Activated naive CD4-positive, alpha-beta T cell (primary cell): ENCODE measurements at places on chromosomes 16 and 17.

- no peak for DNase-seq
Observed at GRCh38 chr16:71645450-71645849, 19.5 kb downstream of the MARVELD3 start.

DNA sequence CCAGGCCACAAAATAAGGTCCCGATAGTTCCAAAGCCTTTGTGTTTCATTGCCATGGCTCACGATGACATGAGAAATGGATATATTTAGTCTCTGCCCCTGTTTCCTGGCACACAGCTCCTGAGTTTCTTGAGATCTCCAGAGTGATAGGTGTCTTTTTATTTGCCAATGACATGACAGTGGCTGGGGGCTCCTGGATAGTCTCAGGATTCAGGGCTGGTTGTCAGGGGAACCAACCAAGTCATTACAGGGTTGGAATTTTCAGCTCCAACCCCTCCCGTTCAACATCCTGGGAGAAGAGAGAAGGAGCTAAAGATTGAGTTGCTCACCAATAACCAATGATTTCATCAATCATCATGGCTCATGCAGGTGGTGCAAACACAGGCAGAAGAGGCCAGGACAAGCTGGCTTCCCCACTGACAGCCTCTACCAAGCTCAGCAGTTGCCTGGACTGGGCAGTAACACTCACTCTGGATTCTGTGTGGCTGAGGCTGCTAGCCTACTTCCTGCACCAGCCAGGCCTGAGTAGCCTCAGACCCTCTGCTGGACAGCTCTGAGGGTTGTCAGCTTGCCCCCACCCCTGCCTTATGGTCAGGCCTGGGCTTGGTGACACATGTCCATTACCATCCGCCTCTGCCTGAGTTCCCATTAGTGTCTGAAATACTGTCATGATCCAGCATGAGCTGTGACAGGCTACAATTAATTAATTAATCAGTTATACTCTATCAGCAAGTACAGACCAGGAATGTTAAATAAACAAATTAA, 534.4 kb upstream of the CDH5 start:
- no peak for DNase-seq

GRCh38 chr16:47884116-47884725, 271.6 kb downstream of the ABCC12 start:
- no peak for DNase-seq

DNA sequence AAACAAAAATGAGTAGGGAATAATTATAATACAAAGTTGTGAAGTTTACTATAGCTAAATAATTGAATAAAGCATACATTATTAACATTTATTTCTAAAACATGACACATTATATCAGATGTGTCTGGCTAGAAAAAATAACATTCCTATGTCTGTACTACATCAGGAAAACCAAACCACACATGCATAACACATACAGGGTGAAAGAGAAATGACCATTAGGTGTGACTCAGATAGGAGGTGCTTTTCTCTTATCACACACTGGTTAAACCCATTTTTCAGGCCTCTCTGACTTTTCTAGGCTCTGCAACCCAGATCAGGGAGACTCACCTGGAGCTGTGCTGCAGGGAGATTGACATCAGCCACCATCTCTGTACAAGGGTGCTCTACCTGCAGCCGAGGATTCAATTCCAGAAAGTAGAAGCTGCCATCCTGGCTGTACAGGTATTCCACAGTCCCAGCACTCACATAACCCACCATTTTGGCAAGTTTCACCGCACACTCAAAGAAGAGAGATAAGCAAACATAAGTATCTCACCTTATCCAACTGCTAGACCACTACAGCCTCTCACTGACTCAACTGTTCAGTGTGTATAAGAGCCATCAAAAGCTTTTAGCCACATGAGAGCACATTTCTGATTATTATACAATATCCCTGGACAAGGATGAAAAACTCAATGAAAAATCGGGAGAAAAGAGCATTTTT, 116.6 kb upstream of the C17orf78 start:
- no peak for DNase-seq

- no peak for DNase-seq
Observed at GRCh38 chr17:1110862-1111598, 68.8 kb downstream of the ABR start.

GRCh38 chr17:35889818-35890773, 9.9 kb upstream of the CCL5 start:
- DNase-seq: no peak

DNA sequence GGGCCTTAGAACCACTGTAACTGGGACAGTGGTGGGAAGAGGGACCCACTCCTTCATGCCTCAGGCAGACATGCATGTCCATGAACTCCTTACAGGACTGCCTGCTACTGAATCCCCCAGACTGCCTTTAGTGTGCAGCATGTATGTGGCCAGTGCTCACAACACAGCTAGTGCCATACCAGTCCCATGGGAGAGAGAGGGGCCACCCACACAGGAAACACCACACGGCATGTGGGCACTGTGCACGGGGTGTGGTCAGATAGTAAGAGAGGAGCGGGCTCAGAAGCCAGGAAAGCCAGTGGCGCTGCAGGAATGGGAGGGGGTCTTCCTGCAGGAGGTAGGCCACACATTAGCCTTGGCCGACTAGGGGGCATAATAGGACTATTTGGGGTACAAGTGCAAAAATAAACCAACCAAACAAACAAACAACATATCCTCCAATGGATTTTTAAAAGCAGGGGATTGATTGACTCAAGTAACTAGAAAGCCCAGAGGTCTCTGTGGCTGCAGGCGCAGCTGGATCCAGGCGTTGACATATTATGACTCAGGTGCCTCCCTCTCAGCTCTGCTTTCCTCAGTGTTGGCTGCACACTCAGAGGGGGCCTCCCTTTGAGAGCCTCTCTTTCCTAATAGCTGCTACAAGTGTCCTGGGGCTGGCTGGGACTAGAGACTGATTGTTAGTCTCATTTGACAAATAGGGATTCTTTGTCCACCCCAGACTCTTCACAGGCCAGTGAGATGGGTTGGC, 104.4 kb downstream of the AMFR start:
- DNase-seq: no peak

DNA sequence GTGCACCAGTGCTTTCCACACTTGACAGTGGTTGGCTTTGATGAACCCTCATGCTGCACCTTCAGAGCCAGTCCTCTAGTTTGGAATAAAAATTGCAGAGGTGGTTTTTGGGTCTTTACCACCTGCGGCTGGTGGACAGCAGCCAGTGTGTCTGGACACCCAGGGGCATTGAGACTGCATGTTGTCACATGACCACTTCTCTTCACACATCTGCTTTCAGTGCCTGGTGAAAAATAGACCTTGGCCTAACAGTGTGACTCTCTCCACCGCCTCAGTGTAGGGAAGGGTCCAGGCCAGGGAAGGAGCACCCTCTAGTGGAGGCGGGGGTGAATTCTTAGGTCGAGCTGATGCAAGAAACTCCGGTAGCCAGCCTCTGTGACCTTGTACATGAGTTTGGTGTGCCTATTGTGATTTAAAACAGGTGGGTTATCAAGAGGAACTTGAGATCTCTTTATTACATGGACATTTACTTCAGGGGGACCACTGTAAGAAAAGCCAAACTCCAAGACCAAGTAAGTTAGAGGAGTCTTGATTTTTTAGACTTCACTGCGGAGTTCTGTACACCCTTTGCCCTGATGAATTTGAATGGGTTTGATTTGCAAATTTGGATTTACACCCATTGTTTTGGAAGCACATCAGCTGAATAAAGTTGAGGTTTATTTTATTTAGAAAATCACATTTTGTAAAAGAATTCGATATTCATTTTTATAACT, 17.9 kb downstream of the GOSR2 start:
- DNase-seq: peak; percentile 47

DNA sequence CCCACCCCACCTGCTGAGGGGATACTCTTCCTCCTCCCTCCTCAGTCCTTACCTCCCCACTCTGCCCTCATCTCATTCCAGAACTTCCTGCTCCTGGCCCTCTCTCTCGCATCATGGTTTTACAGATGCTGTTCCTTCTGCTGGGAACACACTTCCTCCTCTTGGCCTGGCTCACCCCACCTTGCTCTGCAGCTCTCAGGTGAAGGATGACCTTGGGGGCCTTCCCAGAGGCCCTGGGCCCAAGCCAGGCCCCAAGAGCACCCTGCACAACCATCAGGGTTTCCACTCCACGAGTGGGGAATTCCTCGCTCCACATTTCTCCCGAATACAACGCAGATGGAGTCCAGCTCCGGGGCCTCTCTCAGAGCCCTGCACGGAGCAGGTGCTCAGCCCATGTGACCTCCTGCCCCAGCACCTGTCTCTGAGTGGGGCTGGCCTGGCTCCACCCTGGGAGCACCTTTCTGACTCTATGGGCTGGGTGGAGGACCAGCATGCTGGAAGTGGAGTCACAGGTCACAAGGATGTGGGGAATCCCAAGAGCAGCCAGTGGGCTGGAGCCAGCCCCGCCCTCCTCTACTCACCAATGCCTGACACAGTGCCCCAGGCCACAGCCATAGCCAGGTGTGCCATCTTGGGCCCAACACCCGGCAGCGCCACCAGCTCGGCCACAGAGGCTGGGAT, 4.5 kb downstream of the NTHL1 start:
- no peak for DNase-seq

- no peak for DNase-seq
Observed at GRCh38 chr17:31404028-31404949, 12.8 kb downstream of the RAB11FIP4 start.

DNA sequence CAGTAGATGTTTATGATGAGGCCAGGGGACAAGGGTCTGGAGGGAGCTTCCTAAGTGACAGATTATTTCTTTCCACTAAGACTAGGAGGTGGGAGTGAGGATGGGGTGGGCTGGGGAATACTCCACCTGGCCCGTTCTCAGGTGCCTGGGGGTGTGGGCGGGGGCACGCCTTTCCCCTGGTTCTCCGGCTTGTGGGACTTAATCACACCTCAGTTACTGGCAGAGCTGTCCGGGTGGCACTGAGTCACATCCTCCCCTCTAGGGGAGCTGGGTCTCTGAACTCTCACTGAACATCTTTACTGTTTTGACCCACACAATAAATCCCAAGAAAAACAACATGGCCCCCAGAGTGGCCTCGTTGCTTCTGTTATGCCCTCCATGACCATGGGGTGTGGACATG, 332.8 kb downstream of the MAF start:
- no peak for DNase-seq

GRCh38 chr16:569445-570254, at the start of gene PIGQ:
TSS of gene PIGQ (plus strand) at chr16:569968. CDS start at chr16:574075, 4,107 bp downstream.
- DNase-seq: peak; percentile 44

DNA sequence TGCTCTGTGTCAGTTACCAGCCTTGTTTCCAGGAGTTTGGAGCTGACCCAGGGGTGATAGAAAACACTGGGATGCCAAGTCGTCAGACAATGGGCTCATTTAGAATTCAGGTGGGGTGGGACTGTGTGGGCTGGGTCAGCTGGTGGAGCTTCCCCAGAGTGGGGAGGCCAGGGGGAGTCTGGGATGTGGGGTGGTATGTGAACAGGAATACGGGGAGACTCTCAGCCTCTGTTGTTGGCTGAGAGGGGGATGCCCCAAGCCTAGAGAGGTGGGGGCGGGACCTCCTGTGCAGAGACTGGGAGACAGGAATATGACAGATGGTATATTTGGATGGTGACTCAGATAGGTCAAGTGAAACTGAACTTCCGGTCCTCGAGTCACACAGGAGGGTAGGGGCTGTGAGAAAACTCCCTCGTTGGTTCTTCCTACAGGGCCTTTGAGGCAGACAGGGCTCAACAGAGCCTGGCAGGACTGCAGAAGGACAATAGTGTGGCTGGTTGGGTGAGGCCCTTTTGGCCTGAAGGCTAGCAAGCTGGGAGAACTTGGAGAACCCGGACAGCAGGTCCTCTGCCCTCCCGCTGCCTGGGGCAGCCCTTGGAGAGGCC, 23.7 kb downstream of the CDH1 start:
- DNase-seq: no peak

GRCh38 chr17:83145831-83146230, 66.4 kb downstream of the METRNL start:
- DNase-seq: no peak
